Neural crest cell (in vitro differentiated cells): ENCODE measurements at places on chromosomes 16 and 17. TPM values are rescaled to one million over a fixed set of nuclear protein-coding genes. Genes with fewer than 3 reads are reported as not detected.

DNA sequence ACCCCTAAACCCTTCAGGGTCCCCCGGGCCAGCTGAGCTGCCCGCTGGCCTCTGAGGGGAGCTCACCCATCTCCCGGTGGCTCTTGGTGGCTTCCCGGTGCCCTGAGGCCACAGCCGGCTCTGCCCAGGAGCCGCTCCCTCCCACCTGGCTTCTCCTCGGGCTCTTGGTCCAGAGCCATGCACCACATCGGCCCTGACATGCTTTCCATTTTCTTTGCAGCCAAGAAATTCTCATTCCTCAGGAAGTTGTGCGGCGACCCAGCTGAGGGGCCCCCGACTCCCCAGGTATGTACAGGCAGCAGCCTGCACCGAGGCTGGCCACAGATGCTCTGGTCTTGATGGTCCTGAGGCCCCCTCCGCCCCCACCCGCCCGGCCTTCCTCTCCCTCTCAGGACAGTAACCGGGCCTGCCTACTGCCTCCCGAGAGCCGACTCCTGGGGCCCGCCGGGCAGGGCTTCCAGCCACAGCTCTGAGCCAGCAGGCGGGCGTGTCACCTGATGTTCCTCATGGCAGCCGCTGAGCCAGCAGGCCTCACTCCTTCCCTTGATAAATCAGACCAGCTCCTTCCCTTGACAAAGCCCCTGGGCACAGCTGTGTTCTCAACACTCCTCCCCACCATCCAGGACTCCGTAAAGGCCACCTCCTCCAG, 28.4 kb upstream of the ZFPM1 start:
- no peak for DNase-seq

Gene LIMD2
- total RNA-seq, result 134 and 145 TPM in 2 replicates

DNA sequence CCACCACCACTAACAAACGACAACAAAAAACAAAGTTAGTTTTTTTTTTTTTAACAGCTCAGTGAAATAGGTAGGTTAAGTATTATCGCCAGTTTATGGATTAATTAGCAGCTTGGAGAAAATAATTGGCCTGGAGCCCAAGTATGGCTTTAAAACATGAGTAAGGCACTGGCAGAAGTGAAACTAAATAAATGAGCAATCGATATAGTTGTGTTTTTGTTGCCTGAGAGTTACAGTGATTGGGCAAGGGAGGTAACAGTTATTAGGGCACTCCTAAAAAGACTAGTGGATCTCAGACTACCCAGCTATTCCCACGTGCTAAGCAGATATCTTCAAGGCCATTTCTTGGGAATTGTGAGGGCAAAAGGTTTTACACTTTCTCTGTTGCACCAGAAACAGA, 2.4 kb downstream of the MLKL start:
- no peak for DNase-seq

Gene BEAN1
- 1.5 TPM in 2 replicates for total RNA-seq

- peak; percentile 77 for DNase-seq
Observed at GRCh38 chr17:48816774-48817590, at the start of gene TTLL6. TTLL6 (minus strand) TSS chr17:48817229; CDS start chr17:48817072, 157 bp downstream.

GRCh38 chr17:77598241-77598620, 360.3 kb upstream of the TNRC6C start:
- DNase-seq, result no peak

GRCh38 chr16:58732545-58733247, 1.4 kb downstream of the GOT2 start:
- DNase-seq, result no peak

DNA sequence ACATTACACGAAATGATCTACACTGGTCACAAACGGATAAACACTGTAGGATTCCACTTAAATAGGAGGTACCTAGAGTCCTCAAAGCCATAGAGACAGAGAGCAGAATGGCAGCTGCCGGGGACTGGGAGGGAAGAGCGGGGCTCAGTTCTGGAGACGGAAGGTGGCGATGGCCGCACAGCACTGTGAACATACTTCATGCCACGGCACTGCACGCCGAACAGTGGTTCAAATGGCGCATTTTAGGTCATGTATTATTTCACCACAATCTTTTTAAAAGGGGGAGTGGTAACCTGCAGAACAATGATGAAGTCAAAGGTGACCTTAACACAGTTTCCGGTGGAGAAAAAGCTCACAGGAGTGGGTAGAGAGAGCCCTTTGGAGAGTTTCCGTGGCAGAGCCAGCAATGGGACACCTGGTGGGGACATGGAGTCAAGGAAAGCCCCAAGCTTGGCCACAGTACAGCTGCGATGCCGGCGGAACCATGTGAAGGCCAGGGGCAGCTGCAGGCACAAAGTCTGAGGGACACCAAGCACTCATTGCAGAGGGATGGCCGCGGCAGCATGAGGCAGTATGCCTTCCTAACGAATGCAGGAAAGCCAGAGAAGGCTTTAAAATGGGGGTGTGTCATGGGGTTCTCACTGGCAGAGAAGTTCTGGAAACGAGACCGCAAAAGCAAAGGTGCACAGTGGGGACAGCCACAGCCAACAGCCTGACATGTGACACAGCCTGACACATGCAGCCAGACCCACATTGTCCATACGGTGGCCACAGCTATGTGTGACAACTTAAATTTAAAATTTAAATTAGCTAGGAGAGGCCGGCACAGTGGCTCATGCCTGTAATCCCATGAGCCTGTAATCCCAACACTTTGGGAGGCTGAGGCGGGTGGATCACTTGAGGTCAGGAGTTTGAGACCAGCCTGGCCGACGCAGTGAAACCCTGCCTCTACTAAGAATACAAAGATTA, 7.3 kb downstream of the FLCN start:
- no peak for DNase-seq

DNA sequence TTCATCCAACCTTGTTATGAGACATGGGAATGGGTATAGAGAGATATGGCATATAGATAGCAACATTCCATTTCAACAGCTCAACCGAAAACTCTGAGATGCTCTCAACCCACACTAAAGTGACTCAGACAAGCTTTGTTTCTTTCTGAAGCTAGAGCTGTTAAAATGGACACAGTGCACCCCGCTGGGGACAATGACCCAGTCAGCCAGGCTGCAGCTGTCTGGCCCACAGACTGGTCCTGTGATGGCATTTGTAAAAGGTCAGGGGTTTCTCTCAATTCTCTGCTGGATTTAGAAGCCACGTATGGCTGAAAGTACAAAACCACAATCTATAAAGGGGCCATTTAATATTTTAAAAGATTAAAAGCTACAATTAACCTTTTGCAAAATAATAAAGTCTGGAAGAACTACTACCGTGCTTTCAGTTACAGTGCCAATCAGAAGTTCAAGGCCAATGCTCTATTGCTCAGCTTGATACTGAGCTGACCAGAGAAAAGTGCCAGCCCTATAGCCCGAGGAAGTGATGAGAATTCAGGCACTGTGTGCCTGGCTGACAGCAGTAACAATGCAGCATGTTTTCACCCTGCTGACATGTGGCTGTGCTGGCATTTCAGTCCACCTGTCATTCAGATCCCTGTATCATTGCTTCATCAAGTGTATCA, 60.2 kb downstream of the TEX2 start:
- no peak for DNase-seq

DNA sequence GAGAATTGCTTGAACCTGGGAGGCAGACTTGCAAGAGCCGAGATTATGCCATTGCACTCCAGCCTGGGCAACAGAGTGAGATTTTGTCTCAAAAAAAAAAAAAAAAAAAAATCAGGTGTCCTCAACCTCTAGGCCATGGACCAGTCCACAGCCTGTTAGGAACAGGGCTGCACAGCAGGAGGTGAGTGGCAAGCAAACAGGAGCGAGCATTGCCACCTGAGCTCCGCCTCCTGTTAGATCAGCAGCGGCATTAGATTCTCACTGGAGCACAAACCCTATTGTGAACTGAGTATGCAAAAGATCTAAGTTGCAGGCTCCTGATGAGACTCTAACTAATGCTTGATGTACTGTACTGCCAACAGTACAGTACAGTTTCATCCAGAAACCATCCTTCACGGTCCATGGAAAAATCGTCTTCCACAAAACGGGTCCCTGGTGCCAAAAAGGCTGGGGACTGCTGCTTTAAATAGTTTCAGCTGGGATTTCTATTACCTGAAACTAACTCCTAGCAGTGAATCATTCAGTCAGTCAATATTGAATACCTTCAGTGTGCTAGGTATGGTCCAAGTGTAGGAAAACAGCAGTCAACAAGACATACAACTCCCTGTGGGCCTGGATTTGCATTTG, 56.3 kb upstream of the DHX40 start:
- no peak for DNase-seq

DNA sequence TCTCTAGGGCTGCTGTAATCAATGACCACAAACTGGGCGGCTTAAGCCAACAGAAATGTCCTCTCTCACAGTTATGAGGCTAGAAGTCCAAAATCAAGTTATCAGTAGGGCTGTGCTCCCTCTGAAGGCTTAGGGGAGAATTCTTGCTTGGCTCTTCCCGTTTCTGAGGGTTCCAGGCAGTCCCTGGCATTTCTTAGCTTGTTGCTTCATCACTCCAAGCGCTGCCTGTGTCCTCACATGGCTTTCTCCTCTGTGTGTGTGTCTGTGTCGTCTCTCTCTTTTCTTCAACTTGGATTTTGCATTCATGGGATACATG, 13.7 kb upstream of the CDC42EP4 start:
- no peak for DNase-seq

DNA sequence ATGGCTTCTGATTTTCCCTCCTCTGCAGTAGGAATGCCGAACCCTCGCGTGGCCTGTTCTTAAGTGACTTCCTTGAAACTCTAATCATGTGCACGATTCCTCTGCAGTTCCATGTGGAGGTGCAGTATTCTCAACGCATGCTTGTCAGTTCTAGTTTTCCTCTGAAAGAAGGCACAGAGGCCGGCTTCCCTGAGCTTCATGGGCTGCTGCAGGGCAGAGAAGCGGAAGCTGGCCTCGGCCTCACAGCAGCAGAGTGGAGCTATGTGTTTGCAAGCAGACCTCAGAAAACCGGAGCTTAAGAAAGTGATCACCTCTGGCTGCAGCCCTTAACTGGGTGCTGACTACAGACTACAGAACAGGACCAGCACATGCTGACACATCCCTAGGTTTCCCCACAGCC, 500.7 kb downstream of the GRIN2A start:
- DNase-seq, result no peak

Gene PRR11
- total RNA-seq, result 77.2 and 78.8 TPM in 2 replicates

DNA sequence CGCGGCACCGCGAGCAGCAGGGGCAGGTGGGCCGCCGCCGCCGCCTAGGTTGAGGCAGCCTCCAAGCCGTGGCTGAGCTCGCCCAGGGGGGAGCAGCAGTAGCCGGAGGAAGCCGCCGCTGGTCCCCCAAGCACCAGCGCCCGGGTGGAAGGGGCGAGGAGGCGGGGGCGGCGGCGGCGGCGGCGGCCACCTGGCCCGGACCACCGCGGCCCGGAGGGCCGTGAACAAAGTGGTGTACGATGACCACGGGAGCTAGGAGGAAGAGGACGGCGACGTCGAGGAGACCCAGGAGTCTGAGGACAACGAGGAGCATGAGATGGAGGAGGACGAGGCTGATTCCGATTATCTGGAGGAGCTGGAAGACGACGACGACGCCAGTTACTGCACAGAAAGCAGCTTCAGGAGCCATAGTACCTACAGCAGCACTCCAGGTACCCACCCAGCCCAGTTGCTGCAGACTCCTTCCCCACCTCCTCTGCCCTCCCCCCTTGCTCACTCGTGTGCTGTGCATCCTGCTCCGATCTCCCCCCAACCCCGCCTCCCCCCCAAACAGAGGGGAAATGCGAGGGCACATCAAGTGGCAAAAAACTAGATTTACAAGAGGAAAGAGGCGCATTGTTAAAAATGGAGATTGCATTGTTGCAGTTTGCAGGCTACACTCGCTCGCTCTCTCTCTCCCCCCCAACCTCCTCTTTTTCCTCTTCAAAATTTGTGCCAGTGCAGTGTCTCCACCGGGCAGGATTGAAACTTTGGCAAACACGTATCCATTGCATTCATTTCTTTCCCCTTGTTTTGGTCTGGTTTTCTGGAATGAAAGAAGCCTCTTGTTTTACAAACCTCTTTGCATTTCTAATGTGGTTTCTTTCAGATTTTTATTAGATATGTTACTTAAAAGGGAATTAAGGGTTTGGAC, 41.8 kb upstream of the AMZ2 start:
- DNase-seq, result peak; percentile 21

- no peak for DNase-seq
Observed at GRCh38 chr17:1227917-1228780, 42.1 kb upstream of the BHLHA9 start.

GRCh38 chr17:48025904-48026501, 11.6 kb downstream of the COPZ2 start:
- no peak for DNase-seq

Gene TBC1D3I
- total RNA-seq, result 0.71 and 0.96 TPM in 2 replicates

DNA sequence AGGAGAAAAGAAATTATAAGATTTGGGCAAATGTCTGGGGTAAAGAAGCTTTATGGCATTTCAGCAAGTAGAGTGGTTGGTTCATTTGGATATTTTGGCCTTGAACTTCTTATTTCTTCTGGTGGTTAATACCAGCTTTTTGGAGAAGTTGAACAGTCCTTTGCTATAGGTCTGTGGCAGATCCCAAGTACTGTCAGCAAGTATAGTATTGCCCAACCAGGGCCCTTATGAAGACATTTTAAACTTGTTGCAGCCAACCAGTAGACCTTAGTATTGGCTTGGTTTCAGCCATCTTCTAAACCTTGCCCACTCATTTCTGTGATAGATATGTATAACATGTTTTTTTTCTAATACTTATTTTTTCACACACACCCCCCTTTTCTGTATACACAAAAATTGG, 2.2 kb downstream of the SP2 start:
- no peak for DNase-seq

- DNase-seq, result no peak
Observed at GRCh38 chr16:75236736-75237397, 14.6 kb downstream of the BCAR1 start.

- no peak for DNase-seq
Observed at GRCh38 chr17:45170280-45170930, 8.7 kb downstream of the HEXIM2 start.

DNA sequence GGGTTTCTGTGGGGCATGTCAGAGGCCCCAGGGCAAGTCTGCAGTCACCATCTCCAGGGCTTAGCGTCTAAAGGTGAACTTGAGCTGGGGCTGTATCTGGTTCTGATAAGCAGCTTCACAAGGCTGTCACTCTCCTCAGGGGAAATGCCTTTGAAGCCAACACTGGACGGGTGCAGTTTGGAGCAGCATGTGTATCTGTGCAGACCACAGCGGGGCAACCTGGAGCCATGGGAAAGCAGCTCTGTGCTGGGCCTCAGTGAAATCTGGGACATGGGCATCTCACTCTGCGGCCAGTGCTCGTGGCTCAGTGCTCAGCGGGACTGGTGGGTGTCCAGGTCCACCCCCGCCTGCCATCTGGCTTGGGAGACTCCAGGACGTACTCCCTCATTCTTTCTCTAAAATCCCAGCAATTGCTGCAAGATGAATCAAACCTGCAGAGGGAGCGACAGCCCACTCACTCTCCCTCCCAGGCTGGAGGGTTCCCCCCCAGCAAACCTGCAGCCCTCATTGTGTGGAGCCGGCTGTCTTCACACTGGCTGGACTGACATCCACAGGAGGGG, 63.5 kb downstream of the PRMT7 start:
- DNase-seq, result no peak

Gene MARVELD3
- total RNA-seq, result not detected in 2 replicates

Gene TPSG1
- total RNA-seq, result not detected in 2 replicates
